PC-9 (cell line): ENCODE measurements at places on chromosomes 7 and 10. TPM values are rescaled to one million over a fixed set of nuclear protein-coding genes. Genes with fewer than 3 reads are reported as not detected.

GRCh38 chr7:44805950-44806349, 9.5 kb downstream of the PPIA start:
- no peak for DNase-seq

The ZNF800 gene
- 32.4 and 32.6 TPM in 2 replicates for total RNA-seq

The SHH gene
- not detected in 2 replicates for total RNA-seq

- peak; percentile 48 for DNase-seq
These were observed 298.6 kb downstream of the REEP3 start for GRCh38 chr10:63819753-63820329.

DNA sequence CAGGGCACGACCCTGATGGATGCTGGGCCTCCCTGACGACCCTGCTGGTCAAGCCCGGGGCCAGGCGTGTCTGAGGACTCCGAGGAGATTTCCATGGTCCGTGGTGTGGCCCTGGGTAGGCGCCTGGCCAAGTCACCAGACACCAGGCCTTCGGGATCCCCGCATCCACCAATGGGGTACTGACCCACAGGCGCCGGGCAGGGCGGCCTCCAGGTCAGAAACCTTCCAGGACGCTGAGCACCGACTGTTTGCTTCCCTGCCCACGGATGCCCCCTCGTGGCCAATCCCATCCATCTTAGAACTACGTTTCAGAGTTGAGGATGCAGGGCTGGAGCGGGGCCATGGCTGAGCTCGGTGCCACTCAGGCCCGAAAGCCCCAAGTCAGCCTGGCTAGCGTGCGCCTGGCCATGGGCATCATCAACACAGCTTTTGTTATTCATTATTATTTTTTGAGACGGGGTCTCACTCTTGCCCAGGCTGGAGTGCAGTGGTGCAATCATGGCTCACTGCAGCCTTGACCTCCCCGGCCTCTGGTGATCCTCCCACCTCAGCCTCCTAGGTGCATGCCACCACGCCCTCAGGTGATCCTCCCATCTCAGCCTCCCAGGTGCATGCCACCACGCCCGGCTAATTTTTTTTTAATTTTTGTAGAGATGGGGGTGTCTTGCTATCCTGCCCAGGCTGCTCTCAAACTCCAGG, 7.1 kb upstream of the AMZ1 start:
- peak; percentile 83 for DNase-seq

DNA sequence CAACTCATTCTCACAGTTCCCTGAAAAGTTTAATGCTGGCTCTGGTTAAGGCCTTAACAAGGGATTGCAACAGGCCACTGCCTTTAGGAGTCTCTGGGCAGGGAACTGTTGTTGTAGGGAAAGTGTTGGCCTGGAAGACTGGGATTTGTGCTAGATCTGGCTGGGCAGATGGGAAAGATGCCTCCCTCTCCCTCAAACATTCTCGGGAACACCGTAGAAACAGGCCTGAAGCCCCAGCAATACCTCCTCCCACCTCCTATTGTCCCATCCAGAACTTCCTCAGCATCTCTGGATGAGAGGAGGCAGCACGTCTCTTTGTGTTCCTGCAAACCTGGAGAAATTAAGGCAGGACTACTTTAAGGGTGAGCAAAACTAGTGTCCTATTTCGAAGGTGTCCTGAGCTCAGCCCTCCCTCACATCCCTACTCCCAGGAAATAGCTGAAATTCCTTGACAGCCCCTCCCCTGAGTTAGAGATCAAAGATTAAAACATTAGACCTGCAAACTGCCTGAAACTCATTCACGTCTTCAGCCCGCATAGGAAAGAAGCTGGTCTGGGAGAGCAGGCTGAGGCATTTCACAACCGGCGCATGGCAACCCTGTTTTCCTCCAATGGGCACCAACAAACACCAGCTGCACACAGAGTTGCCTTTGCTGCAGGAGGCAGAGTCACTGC, 10.9 kb upstream of the MAP3K8 start:
- DNase-seq = peak; percentile 92

- no peak for DNase-seq
These were observed 114.4 kb upstream of the CREB5 start for GRCh38 chr7:28297801-28298459.

DNA sequence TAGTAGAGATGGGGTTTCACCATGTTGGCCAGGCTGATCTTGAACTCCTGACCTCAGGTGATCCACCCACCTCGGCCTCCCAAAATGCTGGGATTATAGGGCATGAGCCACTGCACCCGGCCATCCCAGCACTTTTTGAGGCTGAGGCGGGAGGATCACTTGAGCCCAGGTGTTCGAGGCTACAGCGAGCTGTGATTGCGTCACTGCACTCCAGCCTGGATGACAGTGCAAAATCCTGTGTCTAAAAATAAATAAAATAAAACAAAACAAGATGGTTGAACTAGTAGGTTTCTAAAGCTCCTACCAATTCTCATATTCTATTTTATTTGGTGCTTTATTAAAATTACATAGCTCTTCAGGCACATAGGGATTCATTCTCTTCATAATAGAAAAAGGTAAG, 890.3 kb upstream of the AUTS2 start:
- DNase-seq = no peak

- no peak for DNase-seq
These were observed 147.2 kb downstream of the AKR1D1 start for GRCh38 chr7:138223402-138223879.

DNA sequence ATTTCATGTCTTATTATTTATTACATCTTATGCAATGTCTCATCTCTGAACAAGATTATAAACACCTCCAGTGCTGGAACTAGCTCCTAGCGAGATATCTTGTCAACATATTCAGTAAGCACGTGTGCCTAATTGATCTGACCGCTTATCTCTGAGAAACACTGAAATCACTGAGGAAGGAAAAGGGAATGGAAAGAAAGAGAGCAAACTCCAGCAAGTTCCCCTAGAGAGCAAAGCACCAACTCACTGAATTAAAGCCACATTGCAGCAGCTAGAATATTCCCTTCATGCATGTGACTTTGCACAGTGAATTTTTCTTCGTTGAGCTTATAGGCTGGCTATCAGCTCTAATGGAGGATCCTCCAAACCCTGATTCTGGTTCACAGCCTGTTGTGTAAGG, 177.1 kb upstream of the FRMD4A start:
- DNase-seq = no peak

DNA sequence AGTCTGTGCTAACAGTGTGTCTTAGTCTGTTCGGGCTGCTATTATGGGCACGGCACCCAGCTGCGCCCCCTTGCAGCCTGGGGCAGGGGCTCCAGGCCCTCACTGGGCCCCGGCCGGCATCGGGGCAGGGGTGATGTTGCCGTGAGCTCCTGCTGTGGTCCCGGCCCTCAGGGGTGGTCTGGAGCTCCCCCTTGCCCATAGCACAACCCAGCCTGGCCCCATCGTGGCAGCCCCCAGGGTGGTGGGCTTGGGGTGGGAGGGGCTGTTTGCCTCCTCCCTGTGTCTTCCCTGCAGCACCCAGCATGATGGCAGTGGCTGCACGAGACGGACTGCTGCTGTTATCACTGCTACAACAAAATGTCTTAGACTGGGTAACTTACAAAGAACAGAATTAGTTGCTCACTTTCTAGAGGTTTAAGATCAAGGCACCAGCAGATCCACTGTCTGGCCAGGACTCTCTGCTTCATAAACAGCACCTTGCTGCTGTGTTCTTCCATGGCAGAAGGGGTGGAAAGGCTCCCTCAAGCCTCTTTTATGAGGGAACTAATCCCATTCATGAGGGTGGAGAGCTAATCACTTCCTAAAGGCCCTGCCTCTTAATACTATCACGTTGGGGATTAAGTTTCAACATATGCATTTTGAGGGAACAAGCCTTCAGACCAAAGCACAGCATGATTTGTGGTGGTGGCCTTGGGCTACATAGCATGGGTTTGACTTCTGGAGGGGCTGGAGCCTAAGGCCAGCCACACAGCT, 149.5 kb downstream of the SEC23IP start:
- no peak for DNase-seq

The ATOH7 gene
- not detected in 2 replicates for total RNA-seq

- no peak for DNase-seq
These were observed 98.2 kb downstream of the PCDH15 start for GRCh38 chr10:54702583-54703485.

DNA sequence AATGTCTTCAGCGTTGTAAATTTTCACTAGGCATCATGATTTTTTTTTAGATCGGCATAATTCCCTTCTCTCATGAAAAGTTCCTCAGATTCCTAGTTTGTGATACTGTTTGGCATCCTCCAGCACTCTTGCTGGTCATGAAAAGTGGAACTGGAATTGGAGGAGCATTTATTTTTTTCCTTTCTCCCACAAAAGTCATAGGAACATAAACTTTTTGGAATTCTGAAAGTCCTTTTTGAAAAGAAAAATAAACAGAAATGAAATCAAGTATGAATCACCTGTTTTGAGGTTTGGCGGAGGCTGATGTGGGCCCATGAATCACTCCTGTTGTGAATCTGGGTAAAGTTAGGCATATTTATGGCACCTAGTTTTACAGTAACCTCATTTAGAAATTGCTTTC, 17.7 kb downstream of the CACNB2 start:
- no peak for DNase-seq

The UNC5B gene
- 1.7 and 2.7 TPM in 2 replicates for total RNA-seq

DNA sequence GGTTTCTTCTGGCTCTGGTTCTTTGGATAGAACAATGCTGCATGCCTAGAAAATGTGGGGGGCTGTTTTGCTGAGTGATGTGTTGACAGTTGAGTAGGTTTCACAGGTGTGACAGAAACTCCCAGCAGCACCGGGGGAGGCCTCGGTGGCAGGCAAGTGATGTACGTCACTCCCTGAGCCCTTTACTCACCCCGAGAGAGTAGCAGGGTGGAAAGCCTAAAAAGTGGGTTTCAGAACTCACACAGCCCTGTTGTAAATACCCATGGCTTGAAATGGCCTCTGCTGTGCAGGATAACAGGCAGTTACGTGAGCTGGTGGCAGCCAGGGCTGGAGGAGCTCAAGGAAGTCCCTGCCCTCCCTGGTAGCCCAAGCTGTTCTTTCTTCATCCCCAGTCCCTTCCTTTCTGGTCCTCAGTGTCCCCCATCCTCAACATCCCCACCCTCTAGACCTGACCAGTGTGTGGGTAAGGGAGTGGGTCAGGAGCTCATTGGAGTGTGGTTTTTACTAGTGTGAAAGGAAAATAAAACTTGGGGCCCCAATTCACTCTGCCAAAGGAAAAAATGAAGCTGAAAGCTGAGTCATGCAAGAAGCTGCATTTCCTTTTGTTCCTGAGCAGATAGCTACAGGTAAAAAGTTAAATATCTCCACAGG, 258.1 kb downstream of the STK31 start:
- DNase-seq = no peak

DNA sequence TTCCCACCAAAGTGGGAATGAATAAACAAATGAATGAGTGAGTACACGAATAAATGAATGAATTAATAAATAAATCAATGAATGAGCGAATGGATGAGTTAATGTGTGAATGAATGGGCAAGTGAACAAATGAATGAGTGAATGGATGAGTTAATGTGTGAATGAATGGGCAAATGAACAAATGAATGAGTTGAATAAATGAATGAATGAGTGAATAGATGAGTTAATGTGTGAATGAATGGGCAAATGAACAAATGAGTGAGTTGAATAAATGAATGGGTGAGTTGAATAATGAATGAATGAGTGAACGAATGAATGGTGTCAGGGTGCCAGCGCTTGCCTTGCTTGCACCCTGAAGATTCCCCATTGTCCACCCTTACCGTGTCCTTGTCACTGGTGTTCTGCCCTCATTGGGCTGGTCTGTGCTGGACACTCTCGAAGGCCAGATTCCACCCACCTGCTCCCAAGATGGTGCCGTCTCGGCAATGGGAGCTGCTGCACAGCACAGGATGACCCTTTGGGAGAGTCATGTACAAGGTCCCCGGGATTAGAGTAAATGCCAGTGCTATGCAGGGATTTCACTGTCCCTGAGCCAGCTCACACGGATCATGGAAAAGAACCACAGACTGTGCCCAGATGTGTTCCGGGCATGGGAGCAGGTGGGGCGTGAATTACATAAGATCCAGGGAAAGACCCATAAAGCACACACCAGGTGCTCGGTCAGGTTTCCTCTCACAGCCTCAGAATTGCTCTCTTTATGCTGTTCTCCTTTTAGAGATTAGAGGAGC, 83.2 kb downstream of the CAMK1D start:
- no peak for DNase-seq

- no peak for DNase-seq
These were observed 530.9 kb upstream of the POM121L12 start for GRCh38 chr7:52504561-52504960.

The MRC1 gene
- total RNA-seq = 0.07 TPM in 1 of 2 replicates, not detected in the other

The SMKR1 gene
- 8.3 and 8.9 TPM in 2 replicates for total RNA-seq

- DNase-seq = no peak
These were observed 260.1 kb downstream of the CREB5 start for GRCh38 chr7:28672397-28672797.

GRCh38 chr10:70354556-70354955, 27.9 kb downstream of the LRRC20 start:
- DNase-seq = no peak

DNA sequence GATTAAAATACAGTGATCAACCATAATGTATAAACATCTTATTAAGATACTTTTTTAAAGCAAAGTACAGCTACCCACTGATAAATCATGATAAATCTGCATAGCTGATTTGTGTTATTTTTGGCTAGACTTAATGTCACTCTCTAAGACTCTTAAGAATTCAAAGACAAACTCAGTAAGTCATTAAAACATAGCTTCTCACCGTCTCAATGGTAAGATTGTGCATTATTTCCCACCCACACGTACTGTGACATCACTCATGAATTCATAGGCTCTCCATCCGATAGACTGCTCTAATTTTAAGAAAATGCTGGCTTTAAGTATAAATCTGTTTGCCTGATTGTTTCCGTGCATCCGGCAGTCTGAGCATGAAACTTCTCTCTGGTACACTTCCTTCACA, 266.1 kb downstream of the GLI3 start:
- no peak for DNase-seq
